ENCODE measurements at places on chromosomes 7 and 10.

- DNase-seq: no peak
These were observed 309.3 kb downstream of the KCNMA1 start for GRCh38 chr10:77328272-77328816.

GRCh38 chr7:27183682-27184336 is 1.2 kb downstream of the HOXA11 start:
- no peak for DNase-seq

GRCh38 chr10:6617309-6618076 is 37.4 kb upstream of the PRKCQ start:
- no peak for DNase-seq

- no peak for DNase-seq
These were observed 15.2 kb downstream of the MYO1G start for GRCh38 chr7:44963364-44964290.

DNA sequence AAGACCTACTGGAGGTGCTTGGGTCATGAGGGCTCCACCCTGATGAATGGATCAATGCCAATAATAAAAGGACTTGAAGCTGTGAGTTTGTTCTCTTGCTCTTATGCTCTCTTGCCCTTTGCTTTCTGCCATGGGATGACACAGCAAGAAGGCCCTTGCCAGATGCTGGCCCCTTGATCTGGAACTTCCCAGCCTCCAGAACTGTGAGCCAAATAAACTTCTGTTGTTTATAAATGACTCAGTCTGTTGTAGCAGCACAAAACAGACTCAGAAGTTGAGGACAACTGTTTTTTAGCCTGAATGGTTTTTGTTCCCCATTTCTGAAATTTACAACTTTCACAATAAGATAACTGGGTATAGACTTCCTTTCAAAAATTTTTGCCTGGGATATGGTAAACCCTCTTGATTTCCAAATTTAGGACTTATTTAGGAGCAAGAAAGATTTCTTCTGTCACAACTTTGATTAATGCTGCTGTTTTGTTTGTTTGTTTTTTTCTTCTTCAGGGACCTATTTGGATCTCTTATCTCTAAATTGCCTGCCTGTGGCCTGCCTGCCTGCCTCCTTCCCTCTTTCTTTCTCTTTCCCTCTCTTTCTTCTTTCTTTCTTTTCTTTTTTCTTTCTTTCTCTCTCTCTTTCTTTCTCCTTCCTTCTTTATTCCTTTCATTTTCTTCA is 12.1 kb downstream of the ENTPD1 start:
- DNase-seq: peak; percentile 1

DNA sequence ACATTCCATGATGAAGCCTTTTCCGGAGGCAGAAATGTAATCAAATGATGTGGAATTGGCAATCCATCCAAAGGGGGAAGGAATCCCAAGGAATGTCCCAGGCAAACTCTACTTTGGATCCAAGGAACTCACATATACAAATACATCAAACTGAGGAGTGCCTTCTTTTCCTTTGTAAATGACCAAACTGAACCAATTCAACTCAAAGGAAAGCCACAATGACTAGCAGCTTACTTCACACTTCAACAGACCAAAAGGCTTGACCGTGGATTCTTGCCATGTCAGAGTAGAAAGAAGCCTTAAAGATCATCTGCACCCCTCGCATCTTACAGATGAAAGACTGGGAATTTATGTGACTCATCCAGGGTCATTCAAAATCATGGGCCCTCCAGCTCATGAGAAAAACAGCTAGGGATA is 79.7 kb upstream of the MACROH2A2 start:
- DNase-seq: peak; percentile 39

DNA sequence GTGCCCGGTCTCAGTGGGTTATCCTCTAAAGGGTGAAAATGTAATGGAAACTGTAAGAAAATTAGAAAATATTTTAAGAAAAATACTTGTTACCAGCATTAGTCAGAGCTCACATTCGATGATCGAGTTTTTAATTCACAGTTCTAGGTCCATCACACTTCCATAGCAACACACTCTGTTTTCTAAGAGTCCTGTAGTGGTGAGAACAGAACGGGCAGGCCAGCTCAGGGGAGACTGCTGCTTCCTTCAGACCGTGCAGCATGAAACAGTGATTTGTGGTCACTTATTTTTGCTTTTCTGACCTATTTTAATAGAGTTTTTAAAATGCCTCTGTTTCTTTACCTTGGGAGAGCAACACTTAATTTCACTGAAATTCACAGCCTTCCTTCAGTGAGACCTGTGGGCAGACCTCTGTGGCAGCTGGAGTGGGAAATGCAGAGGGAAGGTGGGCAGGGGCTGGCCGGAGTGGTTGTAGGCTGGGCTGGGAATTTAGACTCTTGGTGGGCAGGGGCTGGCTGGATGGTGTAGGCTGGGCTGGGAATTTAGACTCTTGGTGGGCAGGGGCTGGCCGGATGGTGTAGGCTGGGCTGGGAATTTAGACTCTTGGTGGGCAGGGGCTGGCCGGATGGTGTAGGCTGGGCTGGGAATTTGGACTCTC is 1.5 kb downstream of the SUN1 start:
- DNase-seq: no peak

- no peak for DNase-seq
These were observed 31.9 kb upstream of the ADCYAP1R1 start for GRCh38 chr7:31020161-31020560.

GRCh38 chr7:1691601-1692514 is 21.8 kb downstream of the ELFN1 start:
- DNase-seq: no peak

DNA sequence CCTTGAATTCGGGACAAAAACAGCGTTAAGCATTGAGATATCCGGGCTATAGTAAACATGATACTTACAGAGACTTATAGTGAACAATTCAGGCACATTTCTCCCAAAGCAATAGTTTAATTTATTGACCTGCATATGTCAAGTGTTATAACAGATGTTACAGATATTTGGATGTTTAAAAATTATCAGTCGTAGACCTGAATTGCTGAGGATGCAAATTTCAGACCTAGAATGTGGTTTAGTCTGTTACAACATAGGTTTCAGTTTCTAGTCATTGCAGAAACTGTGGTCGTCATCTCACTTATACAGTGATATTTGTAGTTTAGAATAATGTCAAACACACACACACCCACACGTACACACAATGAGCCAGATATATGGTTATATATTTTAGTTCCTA is 85.2 kb downstream of the VTI1A start:
- no peak for DNase-seq

GRCh38 chr7:126720232-126720631 is 532.5 kb downstream of the GRM8 start:
- no peak for DNase-seq

- DNase-seq: no peak
These were observed 128.2 kb downstream of the PRKAG2 start for GRCh38 chr7:151748733-151749132.

- no peak for DNase-seq
These were observed 8.8 kb downstream of the TRIM8 start for GRCh38 chr10:102653060-102653459.

GRCh38 chr7:74511345-74511744 is 57.6 kb downstream of the GTF2IRD1 start:
- DNase-seq: no peak

DNA sequence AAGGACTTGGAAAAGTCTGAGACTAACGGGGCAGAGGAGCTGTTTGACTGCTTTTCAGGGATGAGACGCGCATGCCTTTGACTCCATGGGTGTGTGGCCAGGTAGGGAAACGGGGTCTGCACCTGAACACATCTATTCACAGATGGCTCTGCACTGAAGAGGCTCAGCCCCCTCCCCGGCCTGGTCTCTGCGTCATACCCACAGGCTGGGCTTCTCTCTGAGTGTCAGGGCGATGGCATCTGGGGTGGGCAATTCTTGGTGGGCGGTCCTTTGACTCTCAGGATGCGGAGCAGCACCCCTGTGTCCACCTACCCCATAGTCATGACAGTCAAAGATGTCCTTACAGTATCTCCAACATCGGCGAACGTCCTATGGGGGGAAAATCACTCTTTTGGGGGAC is 23.0 kb downstream of the PFKP start:
- no peak for DNase-seq

GRCh38 chr10:80140251-80140650 is 7.7 kb downstream of the PLAC9 start:
- no peak for DNase-seq

DNA sequence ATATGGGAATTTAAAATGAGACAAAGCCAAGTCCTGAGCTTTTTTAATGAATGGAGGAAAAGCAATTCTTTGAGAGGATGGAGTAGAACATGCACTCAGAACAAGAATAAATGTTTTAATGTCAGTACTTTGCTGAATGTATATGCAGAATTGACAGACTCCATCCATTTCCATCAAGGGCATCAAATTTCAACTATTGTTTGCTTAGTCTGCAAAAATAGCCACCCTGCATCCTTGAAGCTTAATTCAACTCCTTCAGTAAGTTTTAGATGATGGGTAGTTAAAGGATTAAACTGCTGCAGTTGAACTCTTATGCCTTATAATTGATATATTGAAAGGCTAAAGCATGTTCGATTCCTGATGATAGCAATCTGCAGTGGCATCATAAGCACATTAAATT is 99.7 kb upstream of the IFRD1 start:
- no peak for DNase-seq

DNA sequence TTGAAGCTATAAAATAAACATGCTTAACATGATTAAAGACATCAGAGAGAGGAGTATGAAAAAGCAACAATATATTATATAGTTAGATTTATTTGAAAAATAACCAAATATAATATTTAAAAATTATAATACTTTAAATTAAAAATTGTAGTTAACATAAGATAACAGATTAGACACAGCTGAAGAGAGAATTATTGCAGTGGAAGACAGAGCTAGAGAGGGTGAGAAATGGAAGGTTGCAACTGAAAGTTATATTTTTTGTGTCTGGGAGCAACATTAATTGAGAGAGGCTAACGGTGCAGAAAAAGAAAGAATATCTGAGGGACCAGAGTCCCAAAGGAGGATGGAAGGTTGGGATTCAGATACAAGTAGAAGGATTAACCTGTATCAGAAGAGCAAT is 548.9 kb upstream of the FZD8 start:
- DNase-seq: no peak

DNA sequence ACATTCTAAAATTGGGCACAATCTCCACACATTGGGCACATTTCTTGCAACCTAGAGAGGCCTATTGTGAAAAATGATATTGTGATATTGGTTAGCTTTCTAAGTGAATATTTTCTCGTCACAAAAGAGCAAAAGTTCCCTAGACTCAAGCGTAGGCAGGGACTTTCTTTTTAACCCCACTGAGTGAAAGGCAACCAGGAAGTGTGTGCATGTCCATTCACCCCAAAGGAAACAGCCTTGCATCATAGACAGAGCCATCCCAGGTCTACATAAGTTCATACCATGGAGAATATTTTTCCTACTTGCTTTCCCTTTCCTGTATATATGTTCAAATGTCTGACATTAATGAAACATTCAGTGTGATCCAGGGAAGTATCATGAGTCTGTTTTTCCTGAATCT is 84.2 kb upstream of the AGBL3 start:
- DNase-seq: no peak

DNA sequence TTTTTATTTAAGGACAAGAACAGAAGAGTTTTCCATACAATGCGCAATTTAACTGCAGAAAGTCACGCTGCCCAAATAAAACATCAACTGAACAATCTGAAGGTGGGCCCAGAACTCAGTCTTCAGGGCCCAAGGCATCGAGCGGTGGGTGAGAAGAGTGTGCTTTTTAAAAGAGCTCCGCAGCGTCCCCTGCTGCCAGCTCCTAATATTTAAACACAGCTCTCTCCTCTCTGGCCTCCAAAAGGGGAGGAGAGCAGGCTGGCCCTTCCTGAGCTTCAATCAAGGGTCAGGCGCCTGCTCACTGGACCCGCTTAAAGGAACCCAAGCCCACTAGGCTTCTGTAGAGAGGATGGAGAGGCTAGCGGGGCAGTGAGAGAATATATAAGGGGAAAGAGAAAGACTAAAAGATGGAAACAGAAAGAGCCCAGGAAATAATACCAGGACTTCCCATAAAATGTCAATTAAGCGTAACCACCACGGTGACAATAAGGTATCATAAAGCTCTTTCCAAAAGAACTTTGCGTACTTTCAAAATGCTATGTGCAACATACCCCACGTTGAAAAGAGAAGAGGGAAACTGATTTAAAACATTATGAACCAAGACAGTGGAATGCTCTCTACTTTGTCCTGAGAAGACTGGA is 2.8 kb downstream of the FAM53B start:
- no peak for DNase-seq

DNA sequence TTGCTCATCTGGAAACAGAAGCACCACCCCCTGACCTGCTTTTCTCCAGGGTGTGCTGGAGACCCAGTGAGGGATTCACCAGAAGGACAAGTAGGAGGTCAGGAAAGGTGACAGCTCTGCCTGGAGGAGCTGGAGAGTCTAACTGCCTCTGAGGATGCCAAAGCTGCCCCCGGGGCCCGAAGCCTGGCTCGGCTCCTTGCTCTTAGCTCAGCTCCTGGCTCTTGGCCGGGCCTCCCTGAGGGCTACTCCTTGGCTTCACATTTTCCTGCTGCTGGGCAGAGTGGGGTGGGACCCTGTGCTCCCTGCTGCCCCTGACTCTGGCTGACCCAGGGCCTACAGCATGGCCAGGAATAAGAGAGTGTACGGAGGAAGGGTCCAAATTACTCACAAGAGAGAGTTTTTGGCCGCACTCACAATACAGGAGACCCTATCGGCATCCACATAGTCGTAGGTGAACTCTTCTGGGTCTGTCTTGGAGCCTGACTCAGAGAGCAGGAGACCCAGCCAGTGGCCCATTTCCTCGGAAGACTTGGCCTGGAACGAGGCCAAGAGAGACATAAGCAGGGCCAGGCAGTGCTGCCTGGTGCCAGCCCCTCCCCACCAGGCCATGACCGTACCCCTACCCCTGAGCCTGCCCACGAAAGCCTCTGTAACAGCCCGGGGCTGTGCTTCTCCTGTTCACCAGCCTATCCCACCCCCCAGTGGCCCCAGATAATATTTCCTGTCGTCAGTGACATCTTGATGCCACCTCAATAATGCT is 63.1 kb downstream of the VWA2 start:
- DNase-seq: no peak

GRCh38 chr10:107157071-107157470 is 7.4 kb downstream of the SORCS1 start:
- no peak for DNase-seq

DNA sequence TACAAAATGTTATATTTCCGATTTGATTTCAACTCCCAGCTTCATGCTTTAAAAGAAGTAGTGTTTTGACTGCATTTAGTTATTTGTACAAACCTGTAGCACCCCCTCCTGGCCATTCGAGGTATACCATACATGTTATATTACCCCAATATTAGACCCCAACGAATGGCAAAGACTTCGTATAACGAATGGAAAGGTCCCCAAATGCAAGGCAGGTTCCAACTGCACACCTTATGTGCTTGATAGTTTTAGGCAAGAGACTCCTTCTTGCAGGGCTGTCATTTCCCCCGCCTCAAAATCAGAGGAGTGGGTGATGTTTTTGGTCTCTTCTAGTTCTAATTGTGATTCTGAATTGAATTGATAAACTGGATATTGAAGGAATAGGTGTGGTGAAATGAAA is 101.1 kb upstream of the TARP start:
- DNase-seq: no peak

DNA sequence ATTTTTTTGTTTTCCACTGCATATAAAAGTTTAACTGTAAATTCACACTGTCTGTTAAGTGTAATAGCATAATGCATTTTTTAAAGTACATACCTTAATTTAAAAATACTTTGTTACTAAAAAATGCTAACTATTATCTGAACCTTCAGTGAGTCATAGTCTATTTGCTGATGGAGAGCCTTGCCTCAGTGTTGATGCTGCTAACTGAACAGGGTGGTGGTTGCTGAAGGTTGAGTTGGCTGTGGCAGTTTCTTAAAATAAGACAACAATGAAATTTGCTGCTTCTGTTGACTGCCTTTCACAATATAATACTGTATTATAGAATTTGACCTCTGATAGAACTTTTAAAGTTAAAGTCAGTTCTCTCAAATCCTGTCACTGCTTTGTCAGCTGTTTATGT is 72.3 kb upstream of the GATAD1 start:
- no peak for DNase-seq

Measured in AG04450 (cell line).